ENCODE measurements at places on chromosomes 1 and 21.

DNA sequence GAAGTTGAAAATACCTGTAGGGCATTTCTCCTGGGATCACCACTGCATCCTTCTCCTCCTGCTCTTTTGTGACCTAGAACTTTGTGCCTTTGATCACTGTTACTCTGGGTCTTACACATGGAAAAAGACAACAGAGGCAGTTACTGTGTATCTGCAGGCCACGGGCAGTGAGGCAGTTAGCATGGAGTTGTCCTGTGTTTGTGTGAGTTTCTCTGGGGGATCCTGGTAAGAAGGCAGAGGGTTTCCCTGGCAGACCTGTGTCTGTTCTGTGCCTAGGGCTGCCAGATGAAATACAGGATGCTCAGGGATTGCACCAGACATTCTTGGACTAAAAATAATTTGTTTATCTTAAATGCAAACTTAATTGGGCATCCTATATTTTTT lies 44.4 kb upstream of the SCCPDH start:
- DNase-seq: no peak

- no peak for DNase-seq
Observed at GRCh38 chr21:37219761-37220432, 47.2 kb downstream of the VPS26C start.

- DNase-seq: no peak
Observed at GRCh38 chr1:165303386-165303785, 53.1 kb downstream of the LMX1A start.

DNA sequence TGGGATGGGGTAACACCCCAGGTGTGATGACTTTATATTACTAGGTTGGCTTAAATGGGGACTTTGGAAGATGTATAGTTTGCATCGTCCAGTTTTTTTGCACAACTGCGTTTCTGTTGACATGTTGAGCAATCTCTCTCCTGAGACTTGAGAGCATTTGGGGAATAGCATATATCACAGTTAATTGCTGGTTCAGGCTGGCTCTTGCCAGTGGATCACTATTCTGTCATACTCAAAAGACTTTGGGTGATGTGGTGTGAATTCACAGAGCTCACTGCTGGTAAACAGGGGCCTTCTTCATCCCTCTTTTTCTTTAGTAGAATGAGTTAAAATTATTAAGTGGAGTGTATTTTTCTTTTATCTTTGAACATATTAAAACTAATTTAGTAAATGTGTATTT lies 44.3 kb downstream of the LHX9 start:
- DNase-seq: no peak

DNA sequence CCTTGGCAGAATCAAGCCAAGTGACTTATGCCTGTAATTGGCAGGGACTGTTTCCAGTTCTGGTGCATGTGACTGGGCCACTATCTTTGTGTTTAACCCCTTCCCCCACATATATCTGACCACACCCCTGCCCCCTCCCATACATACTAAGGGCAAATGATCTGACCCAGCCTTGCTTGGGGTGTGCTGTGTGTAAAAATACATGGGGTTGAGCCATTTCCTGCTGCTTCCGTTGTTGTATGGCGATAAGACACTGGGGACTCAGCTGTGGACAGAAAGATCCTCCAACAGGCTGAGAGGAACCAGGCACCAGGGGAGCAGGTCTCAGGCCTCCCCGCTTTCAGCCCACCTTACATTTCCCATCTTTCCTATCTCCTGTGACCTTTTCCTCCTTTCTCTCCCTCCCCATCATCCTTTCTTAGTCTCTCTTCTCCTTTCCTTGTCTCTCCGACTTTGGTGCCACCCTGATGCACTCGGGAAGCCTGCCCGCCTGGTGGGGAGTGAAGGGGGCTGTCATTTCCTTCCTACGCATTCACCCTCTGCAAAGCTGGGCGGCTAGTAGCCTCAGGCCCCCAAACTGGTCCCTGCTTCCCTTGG lies 39.7 kb downstream of the TMCC2 start:
- no peak for DNase-seq

- no peak for DNase-seq
Observed at GRCh38 chr1:86247597-86248279, 91.2 kb upstream of the COL24A1 start.

- DNase-seq: no peak
Observed at GRCh38 chr21:40272037-40272436, 404.8 kb downstream of the PCP4 start.

- DNase-seq: no peak
Observed at GRCh38 chr1:84366786-84367185, 31.5 kb upstream of the DNASE2B start.

- no peak for DNase-seq
Observed at GRCh38 chr1:39940980-39941871, 13.7 kb upstream of the MFSD2A start.

DNA sequence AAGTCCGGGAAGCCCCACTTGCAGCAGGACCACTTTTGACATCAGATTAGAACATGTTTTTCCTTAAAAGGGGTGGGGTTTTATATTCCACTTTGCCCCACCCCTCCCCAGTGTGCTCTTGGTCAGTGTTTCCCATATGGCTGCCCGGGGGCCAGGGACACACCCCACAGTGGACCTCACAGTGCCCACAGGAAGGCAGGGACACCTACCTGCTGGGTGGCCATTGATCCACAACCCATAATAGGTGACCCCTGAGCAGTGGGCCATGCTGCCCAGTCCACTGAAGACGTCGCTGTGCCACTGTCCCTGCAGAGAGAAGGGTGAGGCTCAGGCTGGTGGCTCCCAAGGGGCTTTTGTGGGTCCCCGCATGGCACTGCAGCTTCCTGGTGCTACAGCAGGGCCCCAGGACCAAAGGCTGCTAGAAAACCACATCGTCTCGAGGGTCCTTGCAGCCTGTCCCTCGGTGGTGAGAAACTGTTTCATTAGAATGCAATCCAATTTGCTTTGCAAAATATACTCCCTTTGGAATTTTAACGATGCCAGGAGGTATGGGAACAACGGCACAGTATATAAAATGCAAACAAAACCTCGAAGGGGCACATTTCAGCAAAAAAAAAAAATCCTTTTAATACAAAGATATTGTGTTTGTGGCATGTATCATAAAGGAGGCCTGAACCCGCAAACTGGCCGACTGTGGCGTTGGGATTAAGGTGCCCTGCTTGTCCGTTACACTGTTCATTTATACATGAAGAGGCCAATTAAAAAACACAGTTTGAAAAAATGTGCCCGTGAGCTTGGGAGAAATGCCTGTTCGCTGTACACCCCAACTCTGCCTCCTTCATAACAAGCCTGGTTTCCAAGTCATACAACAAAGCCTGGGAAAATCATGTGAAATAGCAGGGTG lies 16.9 kb downstream of the MORN1 start:
- DNase-seq: no peak

DNA sequence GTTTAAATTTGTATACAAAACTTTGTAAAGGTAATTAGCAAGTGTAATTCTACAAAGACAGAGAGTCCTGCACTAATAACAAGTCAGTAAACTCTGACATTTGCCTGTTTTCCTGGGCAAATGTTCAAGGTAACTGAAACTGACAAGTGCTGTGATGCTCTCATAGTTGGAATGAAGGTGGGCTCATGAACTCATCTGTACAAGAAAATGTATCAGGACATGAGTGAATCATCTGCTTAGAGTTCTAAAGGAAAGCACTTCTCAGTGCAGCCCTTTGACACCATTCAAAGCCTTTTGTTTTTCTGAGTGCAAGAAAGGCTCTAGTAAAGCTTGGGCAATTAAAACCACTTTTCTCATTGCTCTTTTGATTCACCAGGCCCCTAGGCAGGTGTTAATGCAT lies 91.5 kb downstream of the UROD start:
- no peak for DNase-seq

- DNase-seq: no peak
Observed at GRCh38 chr1:33401471-33401870, 29.4 kb downstream of the PHC2 start.

DNA sequence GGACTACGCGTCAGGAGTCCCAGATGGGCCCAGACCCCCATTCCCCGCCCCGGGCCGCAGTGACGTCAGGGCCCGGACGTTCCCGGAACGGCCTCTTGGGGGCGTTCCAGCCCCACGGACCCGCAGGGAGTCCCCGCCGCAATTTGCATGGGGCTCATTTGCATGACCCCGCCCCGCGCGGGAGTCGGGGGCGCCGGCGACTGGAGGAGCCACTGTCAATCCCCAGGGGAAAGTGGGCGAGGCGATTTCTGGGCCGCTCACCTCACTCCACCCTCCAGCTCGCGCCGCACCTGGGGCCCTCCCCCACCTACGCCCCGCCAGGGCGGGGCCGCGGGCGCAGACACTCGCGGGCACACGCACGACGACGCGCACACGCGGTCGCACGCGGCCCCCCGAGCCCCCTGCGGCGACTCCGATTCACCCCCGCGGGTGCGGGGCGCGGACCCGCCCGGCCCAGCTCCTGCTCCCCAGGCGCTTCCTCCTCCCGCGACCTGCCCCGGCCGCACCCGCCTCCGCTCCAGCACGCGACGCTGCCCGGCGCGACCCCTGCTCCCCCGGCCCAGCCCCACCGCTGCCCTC lies 13.2 kb downstream of the AGRN start:
- peak; percentile 67 for DNase-seq

DNA sequence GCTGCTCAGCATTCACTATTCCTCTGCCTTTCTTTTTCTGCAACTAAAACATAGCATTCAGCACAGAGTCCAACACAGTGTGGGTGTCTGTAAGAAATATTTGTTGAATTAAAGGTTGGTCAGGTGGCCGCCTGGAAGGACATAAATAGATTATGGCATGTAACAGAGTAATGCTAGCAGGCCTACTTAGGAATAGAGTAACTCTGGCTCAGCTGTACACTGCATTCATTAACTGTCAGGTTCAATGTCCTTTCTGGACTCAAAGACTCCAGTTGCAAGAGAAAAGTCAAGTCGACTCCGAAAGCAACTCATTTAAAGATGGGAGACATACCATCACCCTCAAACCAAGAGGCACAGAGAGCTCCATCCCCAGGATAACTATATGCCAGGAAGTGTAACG lies 116.0 kb downstream of the LMX1A start:
- no peak for DNase-seq

All from NCI-H1436 treated with DMSO at 0.1 percent for 48 hours (cell line).